ENCODE measurements at places on chromosomes 1 and 21.

DNA sequence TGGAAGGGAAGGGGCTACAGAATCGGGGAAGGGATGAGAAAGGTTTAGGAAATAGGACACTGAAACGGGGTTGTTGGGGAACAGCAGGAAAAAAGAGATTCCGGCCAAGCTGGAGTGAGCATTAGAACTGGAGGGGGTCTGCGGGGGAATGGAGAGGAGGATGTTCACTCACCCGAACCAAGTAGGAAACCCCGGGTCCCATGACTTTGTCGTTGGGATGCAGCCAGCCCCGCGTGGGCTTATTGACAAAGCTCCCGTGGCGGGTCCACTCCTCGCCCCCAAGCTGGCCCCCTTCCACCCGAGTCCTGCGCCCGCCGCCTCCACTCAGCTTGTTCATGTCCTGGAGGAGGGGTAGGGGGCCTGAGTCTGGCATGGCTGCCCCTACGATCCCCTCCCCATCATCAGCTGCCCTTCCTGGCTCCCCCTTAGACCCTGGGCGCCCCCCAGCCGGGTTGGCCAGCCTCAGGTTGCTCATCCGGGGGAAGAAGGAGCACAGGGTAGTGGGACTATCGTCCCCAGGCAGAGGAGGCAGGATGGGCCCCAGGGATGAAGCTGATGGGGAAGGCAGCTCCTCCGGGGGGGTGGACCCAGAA, 591 bp downstream of the SHC1 start:
- DNase-seq: no peak

- peak; percentile 67 for DNase-seq
Observed at GRCh38 chr1:184222652-184223052, 164.2 kb upstream of the C1orf21 start.

GRCh38 chr1:209844695-209845407, 17.1 kb downstream of the UTP25 start:
- DNase-seq: no peak

GRCh38 chr1:205934788-205935187, 8.5 kb downstream of the SLC26A9 start:
- DNase-seq: no peak

- no peak for DNase-seq
Observed at GRCh38 chr1:191895049-191895448, 263.2 kb upstream of the RGS18 start.

GRCh38 chr21:22351076-22351475, 1352.9 kb downstream of the NCAM2 start:
- no peak for DNase-seq

- DNase-seq: no peak
Observed at GRCh38 chr1:90809996-90810395, 92.9 kb upstream of the BARHL2 start.

DNA sequence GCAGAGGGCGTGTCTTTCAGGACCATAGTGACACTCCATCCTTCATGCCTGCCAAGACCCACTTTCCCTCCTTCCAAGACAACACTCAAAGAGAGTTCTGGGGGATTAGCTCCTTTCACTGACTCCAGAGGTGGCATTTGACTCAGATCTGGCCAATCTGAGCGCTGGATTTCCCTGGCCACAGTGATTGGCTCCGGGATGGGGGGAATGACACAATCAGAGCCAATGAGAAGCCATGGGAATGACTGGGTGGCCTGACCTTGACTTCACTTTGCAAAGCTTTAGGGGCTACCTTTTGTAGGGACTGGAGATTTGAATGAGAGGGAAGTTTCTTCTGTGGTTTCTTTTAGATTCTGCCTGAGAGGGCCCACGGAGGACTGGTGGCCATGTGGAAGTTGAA, 26.9 kb upstream of the WNT4 start:
- DNase-seq: no peak

DNA sequence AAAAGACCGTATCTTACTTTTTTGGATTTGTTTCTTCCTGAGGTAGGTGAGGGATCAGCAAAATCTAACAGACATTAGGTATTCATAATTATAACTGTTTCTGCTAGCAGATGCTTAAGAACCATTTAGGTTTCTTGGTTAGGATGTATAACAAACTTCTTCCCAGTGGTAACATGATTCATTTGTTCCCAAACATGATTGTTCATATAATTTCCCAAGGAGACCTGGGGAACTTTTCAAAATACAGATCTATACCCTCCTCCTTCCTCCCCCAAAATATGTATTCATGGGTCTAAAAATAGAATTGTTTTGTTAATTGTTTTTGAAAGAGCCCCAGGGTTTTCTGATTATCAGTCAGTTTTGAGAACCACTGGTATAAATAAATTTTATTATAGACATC, 228.2 kb downstream of the COP1 start:
- DNase-seq: no peak

- DNase-seq: no peak
Observed at GRCh38 chr1:95229037-95229436, 5.0 kb upstream of the RWDD3 start.

- peak; percentile 88 for DNase-seq
Observed at GRCh38 chr1:206479183-206480125, 9.2 kb downstream of the IKBKE start.

DNA sequence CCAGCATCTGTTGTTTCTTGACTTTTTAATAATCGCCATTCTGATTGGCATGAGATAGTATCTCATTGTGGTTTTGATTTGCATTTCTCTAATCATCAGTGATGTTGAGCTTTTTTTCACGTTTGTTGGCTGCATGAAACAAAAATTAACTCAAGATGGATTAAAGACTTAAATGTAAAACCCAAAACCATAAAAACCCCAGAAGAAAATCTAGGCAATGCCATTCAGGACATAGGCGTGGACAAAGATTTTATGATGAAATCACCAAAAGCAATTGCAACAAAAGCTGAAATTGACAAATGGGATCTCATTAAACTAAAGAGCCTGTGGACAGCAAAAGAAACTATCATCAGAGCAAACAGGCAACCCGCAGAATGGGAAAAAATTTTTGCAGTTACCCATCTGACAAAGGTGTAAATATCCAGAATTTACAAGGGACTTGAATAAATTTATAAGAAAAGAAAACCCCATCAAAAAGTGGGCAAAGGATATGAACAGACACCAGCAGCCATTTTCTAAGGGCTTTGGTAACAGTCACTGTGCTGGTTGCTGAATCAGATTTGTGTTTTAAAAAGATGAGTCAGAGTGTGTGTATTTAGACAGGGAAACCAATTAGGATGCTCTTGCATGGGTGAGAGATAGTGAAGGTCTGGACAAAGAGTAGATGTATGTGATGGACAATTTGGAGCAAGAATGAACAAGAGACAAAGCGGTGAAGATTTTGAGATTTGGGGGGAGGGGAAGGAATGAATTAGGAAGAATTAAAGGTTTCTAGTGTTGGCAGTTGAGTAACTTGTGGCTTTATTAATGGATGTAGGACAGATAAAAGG, 110.7 kb downstream of the RYR2 start:
- DNase-seq: no peak

- DNase-seq: no peak
Observed at GRCh38 chr1:101257500-101258325, 20.9 kb downstream of the S1PR1 start.

DNA sequence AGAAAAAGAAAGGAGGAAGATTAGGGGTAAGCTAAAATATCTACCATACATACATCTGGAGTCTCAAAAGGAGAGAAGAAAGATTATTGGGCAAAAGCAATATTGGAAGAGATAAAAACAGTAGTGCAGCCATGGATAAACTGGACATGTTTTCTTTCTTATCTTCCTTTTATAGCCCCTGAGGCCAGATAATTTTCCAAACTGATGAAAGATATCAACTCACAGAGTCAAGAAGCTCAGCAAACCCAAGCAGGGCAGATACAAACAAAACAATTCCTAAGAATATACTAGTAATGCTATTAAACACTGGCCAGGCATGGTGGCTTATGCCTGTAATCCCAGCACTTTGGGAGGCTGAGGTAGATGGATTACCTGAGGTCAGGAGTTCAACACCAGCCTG, 5.8 kb upstream of the PSMB4 start:
- DNase-seq: no peak

- peak; percentile 21 for DNase-seq
Observed at GRCh38 chr1:163922743-163923201, 601.0 kb downstream of the NUF2 start.

- no peak for DNase-seq
Observed at GRCh38 chr1:35656148-35656862, 15.0 kb upstream of the PSMB2 start.

- no peak for DNase-seq
Observed at GRCh38 chr1:112929979-112930378, 26.0 kb downstream of the SLC16A1 start.

DNA sequence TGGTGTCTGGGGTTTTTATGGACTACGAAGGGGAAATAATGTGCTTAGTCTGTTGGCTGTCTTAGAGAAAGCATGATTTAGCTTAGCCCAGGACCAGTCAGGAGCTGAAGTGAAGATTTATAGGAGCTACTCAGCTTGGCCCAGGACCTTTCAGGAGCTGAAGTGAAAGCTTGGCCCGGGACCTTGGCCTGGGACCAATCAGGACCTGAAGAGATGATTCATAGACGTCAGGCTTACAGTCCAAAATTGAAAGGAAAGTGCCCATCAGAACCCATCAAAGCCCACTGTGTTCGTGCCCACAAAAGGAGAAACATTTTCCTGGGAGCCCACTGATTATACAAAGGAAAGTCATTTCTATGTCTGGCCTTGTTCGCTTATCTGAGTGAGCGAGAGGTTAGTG, 35.6 kb downstream of the MSTO1 start:
- DNase-seq: no peak

DNA sequence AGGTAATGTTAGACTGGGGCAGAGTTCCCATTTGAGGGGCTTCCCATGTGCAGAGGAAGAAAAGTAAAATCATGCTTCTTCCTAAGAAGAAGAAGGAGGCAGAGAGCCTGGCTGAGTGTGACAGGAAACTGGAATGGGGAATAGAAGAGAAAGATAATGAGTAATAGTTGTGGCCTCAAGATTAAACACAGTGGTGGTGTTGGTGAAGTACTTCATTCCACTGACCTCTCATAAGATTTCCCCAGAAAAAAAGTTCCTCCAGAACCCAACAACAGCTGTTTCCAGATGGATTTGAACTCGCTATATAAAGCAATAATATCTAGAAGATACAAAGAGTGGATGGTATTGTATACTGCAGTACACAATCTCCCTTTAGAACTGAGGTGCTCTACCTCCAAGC, 13.0 kb downstream of the RGS1 start:
- no peak for DNase-seq

GRCh38 chr21:14880922-14881321, 183.9 kb downstream of the NRIP1 start:
- no peak for DNase-seq

GRCh38 chr1:92951141-92951582, 10.1 kb downstream of the DIPK1A start:
- no peak for DNase-seq

DNA sequence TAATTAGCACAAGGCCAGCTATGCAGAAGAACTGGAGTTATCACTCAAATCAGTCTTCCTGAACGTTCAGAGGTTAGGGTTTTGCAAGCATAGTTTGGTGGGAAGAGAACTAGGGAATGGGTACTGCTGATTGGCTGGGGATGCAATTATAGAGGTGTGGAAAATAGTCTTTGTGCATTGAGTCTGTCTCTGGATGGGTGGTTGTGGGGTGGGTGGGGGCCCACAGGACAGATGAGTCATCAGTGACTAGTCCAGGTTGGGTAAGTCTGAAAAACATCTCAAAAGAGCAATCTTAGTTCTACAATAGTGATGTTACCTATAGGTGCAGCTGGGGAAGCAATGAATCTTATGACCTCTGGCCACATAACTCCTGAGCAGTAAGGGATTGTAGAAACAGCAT, 89.7 kb upstream of the HMCN1 start:
- no peak for DNase-seq

DNA sequence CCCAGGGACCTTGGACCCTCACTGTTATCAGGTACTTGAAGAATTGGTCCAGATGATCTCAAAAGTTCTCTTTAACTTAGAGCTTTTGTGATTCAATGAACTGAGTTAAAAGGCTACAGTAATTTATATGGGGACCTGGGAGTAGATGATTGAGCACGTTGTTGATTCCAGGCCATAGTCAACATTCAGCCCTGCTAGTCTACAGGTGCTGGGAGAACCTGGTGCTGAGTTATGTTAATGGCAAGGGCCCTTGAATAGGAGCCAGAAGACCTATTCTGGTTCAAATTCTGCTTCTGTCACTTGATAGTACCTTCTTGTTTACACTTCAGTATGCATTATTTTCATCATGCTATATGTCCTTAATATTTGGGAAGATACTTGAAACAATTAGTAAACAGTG, 11.2 kb downstream of the DYRK3 start:
- no peak for DNase-seq

DNA sequence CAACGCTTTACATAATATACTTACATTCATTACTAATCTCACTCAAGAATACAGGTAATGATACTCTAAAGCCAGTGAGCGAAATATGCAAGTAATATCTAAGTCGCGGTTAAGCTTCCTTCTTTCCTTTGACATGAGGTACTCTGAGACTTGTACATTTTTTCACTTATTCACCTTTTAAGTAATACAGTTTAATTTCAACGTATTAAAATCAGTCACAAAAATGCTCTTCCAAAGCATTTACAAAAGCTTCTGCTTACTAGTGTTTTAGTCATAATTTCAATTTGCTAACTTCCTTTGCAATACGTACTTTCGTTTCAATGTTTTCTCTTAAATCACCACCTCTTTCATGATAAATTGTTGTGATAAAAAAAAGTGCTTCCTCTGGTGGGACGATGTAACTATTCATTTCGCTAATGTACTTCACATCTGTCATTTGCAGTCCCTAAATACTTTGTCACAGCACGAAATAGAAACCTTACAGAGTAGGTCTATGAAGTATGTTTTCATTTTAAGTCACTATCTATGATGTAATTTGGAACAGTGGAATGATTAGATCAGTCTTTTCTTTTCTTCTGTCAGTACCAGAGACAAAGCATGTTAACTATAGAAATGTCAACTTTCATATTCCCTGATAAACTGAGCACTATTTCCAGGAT, 34.0 kb upstream of the ADGRL4 start:
- peak; percentile 56 for DNase-seq

- peak; percentile 63 for DNase-seq
Observed at GRCh38 chr1:184163674-184164465, 112.3 kb downstream of the TSEN15 start.

- DNase-seq: no peak
Observed at GRCh38 chr1:55232448-55233144, 17.4 kb upstream of the USP24 start.

DNA sequence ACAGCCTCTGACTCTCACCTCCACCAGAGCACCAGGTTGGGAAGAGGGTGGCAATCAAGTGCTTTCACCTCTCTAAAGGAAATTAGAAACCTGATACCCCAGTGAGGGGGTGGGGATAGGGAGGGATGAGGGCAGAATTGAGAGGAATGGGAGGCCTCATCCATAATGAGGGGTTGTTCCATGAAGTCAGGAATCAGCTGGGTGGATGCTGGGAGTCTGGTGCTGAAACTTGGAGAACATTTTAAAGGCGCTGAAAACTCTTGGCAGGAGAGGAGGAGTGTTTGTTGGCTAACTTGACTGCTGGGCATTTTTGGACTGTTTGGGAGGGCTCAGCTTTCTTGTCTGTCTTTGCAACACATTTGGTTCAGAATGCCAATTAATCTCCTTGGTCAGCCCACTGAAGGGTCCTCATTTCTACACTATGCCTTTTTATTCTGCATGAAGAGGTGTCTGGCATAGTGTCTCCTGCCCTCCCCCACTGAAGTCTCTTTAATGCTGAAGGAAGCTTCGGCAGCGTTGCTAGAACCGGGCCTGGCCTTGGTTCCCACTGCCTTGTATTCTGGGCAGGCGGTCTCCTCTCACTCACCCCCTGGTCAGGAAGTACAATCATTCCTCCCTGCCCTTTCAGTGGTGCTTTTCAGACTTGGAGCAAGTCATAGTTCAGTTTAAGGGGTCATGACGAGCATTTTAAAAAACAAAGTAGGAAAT, 2.2 kb downstream of the PHGDH start:
- DNase-seq: no peak
